Activated CD4-positive, alpha-beta T cell treated with anti-CD3 and anti-CD28 coated beads, Interleukin-2, amount 50 U/mL, for 24 hours (primary cell): ENCODE measurements at places on chromosomes 1 and 21.

DNA sequence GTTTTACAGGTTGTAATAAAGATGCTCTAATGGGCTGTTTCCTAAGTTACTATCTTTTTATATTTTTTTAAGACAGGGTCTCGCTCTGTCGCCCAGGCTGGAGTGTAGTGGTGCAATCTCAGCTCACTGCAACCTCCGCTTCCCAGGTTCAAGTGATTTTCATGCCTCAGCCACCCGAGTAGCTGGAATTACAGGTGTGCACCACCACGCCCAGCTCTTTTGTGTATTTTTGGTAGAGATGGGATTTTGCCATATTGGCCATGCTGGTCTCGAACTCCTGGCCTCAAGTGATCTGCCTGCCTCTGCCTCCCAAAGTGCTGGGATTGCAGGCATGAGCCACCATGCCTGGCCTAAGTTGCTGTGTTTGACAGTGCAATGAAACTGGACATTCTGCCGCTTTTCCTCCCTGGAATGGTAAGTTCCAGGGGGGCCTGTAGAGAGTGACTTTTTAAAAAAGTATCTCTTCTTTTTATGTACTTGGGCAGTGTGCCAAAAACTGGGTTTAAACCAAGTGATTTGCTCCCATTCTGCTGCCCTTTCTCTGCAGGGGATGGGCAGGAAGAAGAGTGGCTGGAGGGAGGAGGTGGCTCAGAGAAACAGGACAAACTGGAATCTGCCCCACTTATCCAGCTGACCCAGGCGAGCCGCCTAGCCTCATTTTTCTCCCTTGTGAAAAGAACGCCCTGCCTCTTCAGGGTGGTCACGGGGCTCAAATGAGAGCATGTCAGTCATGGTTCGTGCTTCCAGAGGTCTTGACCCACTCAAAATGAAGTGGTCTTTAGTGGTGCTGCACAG lies 2.3 kb downstream of the SLC37A1 start:
- no peak for DNase-seq

- no peak for DNase-seq
Observed at GRCh38 chr21:36704958-36705678, 6.2 kb downstream of the SIM2 start.

DNA sequence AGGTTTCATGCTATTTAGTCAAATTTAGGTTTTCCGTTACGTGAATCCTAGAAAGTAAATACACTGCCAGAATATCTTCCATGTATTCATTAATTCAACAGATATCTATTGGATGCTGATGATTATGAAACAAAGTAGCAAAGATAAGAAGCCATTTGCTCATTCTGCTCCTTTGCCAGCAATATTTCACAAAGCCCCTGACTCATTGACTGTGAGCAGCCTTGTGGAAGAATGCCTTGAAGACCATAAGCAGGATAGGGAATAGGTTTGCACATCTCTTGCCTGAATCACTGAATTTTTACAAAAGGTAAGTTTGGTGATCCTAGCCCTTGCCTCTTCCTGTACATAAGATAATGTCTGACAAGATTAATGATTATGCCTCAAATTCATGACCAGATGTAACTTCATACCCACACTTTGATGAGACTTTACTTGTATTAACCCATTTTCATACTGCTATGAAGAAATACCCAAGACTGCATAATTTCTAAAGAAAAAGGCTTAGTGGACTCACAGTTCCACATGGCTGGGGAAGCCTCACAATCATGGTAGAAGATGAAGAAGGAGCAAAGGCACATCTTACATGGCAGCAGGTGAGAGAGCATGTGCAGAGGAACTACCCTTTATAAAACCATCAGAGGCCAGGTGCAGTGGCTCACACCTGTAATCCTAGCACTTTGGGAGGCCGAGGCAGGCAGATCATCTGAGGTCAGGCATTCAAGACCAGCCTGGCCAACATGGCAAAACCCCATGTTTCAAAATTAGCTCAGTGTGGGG lies 1.6 kb upstream of the PIGK start:
- no peak for DNase-seq

- no peak for DNase-seq
Observed at GRCh38 chr1:216325946-216326345, 97.3 kb downstream of the USH2A start.

- DNase-seq, result peak; percentile 76
Observed at GRCh38 chr1:21659099-21659923, 9.8 kb downstream of the RAP1GAP start.

- DNase-seq, result no peak
Observed at GRCh38 chr1:48048064-48048463, 50.9 kb upstream of the TRABD2B start.

- DNase-seq, result no peak
Observed at GRCh38 chr1:50369830-50370229, 53.4 kb downstream of the DMRTA2 start.

- no peak for DNase-seq
Observed at GRCh38 chr1:47631411-47631995, 193.7 kb downstream of the FOXD2 start.

DNA sequence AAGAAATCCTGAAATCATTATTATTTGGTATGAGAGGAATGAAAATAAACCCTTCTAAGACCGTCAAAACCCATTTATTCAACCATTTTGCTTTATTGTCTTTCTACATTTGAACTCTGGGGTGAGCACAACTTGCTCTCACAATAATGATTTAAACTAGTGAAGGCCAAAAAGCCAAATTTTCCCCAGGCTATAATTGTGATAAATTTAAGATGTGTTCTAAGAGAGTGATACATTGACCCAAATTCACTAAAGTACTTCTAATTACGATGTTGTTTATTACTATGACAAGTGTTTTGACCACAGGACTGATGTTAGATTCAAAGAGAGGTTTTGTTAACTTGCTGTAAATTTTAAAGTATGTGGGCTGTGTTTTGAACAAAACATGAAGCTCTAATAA lies 670.9 kb upstream of the NR5A2 start:
- DNase-seq, result no peak

- no peak for DNase-seq
Observed at GRCh38 chr1:215731699-215732098, 164.6 kb downstream of the KCTD3 start.

DNA sequence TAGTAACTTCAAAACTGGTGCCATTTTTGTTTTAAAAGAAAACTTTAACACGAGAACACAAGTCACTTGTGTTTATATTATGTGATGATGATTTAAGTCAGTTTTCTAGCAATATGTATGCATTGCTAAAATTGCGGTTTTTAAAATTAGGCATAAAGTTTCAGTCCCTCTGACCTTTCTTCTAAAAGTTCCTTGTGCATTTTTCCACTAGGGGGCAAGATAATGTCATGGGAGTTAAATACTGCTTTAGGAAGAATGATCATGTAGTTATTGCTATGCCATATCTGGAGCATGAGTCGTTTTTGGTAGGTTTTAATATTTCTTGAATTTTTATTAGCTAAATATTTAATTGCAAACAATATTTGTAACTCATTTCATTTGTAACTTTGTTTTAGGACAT lies 10.7 kb downstream of the CDC7 start:
- DNase-seq, result no peak

GRCh38 chr1:85314726-85315125 lies 38.3 kb upstream of the BCL10 start:
- DNase-seq, result no peak

DNA sequence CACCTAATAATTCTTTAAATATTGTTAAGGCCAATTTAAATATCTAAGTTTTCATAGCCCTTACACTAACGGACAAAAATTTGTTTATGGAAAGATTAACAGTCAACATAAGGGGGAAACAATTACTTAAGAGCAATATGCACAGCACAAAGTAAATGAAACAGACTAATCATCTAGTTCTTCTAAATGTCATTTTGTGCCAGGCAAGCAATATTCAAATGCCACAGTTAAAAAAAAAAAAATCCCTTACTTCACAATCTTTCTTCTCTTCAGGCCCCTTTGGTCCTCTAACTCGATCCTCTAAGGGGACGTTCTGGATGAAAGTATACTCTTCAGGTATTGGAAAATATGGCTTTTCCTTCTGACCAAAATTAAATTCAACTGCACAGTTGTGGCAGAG lies 6.6 kb downstream of the HNRNPU start:
- DNase-seq, result no peak

GRCh38 chr21:16330908-16331268 lies 601.1 kb downstream of the USP25 start:
- DNase-seq, result no peak

- DNase-seq, result no peak
Observed at GRCh38 chr21:42624936-42625335, 28.5 kb upstream of the PDE9A start.

- DNase-seq, result no peak
Observed at GRCh38 chr1:22591576-22591975, 28.3 kb downstream of the EPHA8 start.

GRCh38 chr21:44804762-44805161 lies 3.1 kb upstream of the UBE2G2 start:
- no peak for DNase-seq

DNA sequence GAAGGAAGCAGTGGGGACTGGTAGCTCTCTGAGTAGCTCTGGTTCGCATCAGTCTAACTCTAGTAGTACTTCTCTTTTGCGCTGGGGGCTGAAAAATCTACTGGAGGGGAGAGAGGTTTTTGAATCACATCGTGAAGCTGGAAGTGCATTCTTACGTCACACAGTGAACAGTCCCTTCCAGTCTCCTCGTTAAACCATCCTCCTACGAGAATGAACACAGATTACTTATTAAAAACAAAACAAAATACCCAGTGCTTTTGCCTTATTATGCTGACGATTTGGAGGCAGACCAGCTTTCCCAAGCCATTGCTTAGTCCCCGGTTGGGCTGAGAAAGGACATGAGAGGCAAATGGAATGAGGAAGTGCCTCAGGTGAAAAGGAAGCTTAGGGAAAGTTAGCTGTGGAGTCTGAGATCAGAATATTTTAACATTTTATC lies 16.1 kb downstream of the HUNK start:
- no peak for DNase-seq

- DNase-seq, result no peak
Observed at GRCh38 chr1:154481053-154481452, 21.0 kb upstream of the TDRD10 start.

DNA sequence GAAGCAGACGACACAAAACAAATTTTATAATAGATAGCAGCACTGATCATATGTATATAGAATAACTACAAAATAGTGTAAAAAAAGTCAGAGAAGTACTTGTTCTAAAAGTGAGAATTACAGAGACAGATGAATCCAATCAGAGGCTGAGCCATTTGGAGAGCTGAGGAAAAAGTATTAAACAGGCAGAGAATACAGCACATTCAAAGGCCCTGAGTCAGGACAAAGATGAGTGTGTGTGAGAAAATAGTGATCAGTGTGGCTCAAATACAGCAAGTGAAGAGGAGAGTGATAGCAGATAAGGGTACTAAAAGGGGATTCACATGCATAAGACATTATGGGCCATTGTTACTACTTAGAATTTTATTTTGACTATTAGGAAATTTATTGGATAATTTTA lies 430.6 kb upstream of the BRINP3 start:
- no peak for DNase-seq

DNA sequence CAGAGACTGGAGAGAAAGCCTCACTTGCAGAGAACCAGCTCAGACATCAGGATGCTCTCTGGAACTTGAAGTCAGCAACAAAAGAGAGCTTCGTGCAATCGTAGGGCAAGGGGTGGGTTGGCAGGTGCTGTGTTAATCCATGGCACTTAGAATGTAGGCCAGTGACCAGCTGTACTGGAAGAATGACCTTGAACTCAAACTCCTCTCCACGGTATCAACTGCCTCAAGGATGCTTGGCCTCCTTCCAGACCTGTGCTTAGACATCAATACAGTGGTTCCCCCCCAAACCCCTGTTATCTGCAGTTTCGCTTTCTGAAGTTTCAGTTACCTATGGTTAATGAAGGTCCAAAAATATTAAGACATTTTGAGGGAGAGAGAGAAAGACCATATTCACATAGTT lies 6.5 kb downstream of the KANK4 start:
- DNase-seq, result no peak

- peak; percentile 11 for DNase-seq
Observed at GRCh38 chr1:236685917-236686814, at the start of gene ACTN2. Gene ACTN2, plus strand, starts transcription at chr1:236686499. Its CDS starts 175 bp downstream, at chr1:236686674.

GRCh38 chr1:4743978-4744750 lies 89.8 kb downstream of the AJAP1 start:
- DNase-seq, result no peak

- DNase-seq, result no peak
Observed at GRCh38 chr1:7225711-7226505, 440.7 kb downstream of the CAMTA1 start.

DNA sequence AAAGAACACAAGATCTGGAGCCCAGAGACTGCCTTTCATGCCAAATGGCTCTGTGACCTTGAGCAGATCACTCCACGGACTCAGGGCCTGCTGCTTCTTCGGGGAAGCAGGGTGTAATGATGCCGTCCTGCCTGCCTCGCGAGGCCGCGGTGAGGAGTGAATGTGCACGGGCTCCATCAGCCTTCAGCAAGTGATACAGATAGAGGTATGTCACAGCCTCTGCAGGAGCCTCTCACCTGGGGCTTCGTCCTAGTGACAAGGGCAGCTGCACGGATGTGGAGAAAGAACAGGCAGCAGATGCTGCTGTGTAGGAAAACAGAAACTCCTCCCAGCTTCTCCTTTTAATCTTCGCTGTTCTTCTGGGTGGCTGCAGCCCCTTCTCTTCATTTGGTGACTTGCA lies 127.5 kb downstream of the KCNN3 start:
- no peak for DNase-seq

GRCh38 chr1:91827087-91827458 lies 58.9 kb downstream of the TGFBR3 start:
- DNase-seq, result no peak
